ENCODE measurements at places on chromosomes 2 and 18.

DNA sequence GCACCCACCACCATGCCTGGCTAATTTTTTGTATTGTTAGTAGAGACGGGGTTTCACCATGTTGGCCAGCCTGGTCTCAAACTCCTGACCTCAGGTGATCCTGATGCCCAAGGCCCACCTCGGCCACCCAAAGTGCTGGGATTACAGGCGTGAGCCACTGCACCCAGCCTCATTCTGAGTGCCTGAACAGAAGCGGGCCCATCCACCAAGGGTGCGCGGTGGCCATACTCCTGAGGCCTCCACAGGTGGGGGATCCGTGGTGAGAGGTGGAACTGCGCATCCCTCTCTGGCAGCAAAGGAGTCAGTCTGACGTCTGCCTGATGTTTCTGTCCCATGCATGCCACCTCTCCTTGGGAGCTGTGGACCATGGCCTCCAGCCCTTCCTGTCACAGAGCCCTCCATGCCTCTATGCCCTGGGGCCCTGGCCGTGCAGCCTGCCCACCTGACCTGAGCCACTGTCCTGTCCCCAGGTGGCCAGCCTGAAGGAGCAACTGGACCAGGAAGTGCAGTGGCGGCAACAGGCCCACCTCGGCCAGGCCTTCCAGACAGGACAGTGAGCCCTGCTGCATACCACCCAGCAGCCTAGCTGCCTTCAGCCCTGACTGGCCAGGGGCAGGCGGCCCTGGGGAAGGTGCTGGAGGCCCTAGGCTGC is 7.6 kb upstream of the SNED1 start:
- no peak for DNase-seq

DNA sequence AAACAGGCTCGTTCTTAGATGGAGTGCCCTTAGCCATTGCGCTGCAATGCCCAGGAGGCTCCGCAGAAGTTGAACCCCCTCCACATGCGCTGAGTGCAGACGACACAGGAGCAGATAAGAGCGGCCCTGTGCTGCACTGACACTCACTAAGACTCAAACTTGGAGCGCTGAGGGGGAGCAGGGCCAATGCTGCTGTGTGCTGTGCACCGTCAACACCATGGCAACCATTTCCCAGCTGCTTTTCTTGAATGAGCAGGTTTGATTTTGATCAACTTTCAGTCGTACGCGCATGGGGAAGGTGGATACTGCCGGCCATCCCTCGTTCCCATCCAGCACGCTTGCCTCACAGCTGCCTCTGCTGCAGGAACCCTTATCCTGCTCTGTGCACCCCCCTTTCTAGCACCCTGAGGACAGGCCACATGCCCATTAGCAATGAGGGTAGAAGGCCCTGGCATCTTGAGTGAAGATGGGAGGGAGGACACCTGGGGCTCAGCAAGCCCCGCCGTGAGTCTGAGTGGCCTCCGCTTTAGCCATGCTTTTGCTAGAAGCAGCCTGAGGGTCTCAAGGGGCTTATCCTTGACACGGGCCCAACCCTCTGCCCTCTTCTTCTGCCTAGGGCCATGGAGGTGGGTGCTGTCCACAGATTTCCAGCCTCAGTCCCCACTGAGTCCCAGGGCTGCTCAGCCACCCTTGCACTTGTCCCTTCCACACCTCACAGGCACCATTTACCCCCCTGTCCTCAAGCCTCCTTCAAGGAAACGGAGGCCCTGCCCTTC is 271.9 kb downstream of the PHLPP1 start:
- no peak for DNase-seq

DNA sequence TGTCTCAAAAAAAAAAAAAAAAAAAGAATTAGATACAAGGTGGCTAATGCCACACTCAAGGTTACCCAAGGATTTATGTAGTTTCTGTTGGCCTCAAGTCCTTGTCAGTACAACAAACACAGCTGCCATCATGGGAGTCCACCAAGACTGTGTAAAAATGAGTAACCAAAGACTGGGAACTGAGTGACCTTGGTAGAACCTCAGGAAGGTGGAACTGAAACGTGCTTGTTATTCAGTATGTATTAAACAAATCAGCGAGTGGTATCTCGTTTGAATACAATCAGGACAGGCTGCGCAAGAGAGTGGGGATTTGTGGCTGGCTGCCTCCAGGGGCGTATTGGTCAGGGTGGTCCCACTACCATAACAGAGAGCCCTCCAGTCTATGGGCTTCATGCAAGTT is 1.6 kb upstream of the SFTPB start:
- DNase-seq = no peak

- DNase-seq = no peak
These were observed 23.7 kb upstream of the MMADHC start for GRCh38 chr2:149611100-149611820.

DNA sequence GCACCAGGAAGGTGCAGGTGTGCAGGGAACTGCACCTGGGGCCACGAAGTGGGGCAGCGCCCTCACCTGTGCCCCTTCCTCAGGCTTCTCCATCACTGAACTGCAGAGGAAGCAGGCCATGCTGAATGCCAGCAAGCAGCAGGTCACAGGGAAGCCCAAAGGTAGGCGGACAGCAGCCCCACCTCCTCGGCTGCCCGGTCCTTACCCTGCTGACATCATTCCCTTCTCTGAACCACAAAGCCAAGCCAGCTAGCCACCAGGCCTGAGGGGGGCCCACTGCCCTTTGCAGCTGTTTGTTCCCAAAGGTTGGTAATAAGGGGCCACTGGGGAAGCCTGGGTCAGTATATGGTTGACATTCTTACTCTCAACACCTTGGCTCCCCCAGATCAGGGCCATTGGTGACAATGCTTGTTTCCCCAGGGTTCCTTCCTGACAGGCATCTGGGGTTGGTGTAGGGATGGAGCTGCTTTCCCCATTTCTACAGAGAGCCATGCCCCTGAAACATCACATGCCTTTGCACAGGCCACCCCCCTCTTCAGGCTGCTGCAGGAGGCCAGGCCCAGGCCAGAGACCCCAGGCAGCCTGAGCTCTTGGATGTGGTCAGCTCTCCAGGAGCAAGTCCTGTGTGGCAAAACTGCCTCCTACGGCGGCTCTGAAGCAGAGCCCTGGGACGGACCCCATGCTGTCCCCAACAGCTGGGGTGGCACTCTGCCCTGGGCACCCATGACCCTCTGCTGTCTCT is 47.8 kb downstream of the FAM168B start:
- no peak for DNase-seq

DNA sequence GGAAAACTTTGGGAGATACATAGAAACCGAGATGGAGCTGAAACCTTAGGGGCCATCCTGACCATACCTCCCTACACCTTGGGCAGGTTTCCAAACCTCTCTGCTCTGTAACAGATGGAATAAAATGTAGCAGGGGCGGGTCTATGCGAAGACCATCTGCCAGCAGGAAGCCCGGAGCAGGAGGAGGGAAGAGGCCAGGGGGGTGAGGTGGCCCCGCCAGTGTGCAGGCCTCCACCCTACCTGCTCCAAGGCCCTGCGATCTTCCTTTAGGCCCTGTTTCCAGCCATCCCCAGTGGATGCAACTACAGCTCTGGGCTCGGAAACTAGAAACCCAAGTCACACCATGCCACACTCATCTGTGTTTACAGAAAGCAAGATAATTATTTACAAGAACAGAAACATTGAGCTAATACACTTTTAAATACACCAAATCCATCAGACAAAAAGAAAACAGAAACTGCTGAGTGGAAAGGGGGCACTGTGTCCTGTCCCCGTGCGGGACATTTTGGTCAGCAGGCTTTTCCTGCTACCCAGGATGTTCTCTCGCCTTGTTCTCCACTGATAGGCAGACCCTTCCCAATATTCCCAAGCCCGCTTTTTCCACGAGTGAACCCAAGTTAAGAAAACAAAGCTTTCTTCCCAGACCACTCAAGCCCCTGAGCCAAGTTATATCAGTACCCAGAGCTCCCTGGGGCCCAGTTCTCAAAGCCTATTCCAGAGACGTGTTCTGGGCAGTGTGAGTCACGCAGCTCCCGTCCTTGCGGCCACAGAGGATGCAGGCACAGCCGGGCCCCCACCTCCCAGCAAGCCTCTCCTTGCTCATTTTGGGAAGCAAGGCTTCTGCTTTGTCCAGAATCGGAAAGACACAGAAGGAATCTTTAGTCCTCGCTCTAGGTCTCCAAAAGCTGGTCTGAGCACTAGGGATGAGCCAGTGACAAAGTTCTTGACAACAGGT is 17.3 kb downstream of the CIB4 start:
- no peak for DNase-seq

- DNase-seq = no peak
These were observed 73.8 kb upstream of the NABP1 start for GRCh38 chr2:191604154-191604553.

DNA sequence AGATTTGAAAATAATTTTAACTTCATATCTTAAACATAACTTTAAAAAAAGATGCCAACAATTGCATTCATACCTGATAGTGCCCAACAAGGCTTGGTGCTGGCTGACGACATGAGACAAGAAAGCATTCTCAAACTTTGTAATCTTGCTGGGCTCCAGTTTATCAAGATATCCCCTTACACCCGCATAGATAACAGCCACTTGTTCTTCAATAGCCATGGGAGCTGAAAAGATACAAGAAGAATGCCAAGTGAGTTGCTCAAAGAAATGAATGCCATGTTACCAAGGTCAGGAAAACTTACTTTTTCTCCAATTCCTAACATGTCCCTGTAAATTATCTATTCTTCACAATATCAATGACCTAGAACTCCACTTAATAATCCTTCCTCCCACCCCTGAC is 12.4 kb upstream of the PSTPIP2 start:
- no peak for DNase-seq

DNA sequence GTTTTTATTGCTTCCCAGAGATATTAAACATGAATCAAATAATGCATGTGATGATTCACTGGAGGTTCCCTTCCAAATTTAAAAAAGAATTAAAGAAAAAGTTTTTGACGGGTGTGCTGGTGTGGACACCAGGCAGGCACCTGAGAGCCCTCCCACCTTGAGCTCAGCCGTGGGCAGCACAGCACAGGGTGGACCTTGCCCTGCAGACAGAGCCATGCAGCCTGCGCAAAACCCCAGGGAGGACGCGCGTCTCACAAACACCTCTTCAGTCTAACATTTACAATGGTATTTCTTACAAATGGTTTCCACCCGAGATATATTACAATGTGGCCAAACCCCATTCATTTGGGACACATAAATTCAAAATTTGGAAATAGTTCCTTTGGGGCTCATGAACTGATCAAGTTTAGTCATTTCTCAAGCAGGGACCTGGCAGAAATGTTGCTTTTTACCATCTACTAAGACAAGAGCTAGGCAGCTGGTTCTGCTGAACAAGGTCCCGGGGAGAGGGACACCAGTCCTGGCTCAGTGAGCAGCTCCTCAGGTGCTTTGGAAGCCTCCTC is 45.4 kb downstream of the ODC1 start:
- DNase-seq = no peak

GRCh38 chr2:24538720-24539119 is 47.7 kb downstream of the NCOA1 start:
- no peak for DNase-seq

DNA sequence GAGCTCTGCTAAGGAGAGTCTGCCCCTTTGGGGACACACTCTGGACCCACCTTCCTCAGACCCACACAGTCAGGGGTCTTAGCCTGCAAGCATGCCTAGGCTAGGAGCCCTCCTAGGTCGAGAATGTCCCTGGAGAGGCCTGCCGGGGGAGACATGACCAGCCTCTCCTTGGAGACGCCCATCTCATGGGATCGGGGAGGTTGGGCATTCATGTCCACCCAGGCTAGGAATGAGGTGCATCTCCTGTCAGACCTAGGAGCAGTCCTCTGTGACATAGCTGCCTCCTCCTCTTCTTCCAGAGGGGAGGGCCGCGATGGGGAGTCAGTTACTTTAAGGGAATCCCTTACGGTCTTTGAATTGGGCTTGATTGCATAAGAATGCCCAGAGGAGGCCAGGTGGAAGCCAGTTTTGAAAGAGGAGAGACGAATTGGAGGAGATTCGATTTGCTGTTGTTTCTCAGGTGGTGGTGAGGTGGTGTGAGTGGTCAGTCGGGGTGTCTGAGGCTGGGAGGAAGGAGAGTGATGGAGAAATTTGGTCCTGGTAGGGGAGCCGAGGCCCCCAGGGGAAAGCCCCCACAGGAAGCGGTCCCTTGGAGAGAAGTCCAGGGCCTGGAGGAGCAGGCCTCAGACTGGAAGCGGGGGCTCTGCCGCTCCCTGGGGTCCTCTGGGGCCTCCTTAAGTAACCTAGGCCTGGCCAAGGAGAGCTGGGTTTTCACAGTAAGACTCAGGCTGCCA is 241.3 kb downstream of the DYSF start:
- DNase-seq = no peak

GRCh38 chr2:236021499-236022057 is 146.6 kb downstream of the GBX2 start:
- DNase-seq = no peak

GRCh38 chr2:168169097-168169745 is 78.2 kb downstream of the STK39 start:
- DNase-seq = no peak

GRCh38 chr18:66638856-66639629 is 35.2 kb upstream of the CDH19 start:
- DNase-seq = no peak

All from NCI-H460 (cell line).